Heart left ventricle (tissue), 16 donors: ENCODE measurements at places on chromosomes 2 and 18. TPM values are rescaled to one million over a fixed set of nuclear protein-coding genes. Genes with fewer than 3 reads are reported as not detected.

- no peak for DNase-seq
Measured at GRCh38 chr18:50405582-50406271, 30.9 kb downstream of the SKA1 start.

DNA sequence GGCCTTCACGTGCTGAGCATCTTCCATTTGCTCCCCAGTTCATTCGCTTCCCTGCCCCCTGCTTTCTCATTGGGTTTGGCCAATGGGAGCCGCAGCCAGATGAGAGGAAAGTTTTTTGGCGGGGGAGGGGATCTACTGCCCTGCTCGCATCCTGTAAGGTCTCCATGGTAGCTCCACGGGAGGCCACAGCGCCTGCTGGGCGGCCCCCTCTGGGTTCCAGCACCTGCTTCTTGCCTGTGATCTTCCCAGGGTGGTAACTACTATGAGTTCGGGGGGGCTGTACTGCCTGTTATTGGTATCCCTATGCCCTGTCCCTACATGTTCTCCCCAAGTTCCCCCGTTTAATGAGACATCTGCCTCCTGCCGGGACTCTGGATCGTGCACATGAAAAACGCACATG, 57.2 kb downstream of the INPP5D start:
- no peak for DNase-seq

Gene GAL3ST2
- not detected for total RNA-seq

GRCh38 chr2:6823111-6823510, 42.6 kb downstream of the CMPK2 start:
- no peak for DNase-seq

Gene CXCR4
- 2.0 TPM for total RNA-seq

GRCh38 chr2:191854382-191855372, 7.8 kb upstream of the CAVIN2 start:
- no peak for DNase-seq

DNA sequence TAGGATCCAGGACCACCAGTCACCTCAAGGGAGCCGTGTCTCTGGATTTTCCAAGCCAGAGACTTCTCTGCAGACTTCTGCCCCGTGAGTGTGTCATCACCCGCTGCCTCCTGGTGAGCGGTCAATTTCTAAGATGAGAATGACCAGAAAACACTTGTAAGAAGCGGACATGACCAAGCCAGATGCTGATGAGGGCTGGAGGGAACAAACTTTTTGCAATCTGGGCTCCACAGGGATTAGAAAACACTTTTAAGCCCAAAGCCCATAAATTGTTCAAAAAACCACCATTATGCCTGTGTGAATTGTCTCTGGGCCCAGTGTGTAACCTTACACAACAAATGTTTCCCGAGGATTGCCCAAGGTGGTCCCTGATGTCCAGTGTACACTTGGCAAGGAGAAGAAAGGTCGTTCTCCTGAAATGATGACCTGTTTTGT, 5.3 kb upstream of the NPPC start:
- peak; percentile 44 for DNase-seq

- DNase-seq: no peak
Measured at GRCh38 chr2:216768908-216769411, 73.6 kb upstream of the IGFBP5 start.

DNA sequence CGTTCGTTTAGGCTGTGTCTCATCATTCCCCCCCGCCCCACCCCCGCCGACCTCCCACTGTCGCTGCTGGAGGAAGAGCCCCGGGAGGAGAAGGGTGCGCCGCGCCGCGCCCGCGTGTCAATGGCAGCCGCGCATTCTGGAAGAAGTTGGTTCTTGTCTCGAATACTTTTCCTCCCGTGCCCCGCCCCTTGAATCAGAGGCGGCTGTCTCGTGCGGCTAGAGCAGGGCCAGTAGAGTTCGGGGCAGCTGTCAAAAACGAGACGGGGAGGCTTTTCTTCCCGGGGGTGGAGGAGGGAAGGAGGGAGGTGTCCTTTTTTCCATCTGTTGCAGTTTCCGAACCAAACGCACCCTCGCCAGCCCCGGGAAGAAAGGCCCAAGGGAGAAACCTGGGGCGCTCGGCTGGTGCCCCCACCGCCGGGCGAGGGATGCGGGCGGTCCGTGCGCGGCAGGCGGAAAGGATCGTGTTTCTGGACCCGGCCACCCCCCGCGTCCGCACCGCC, 410 bp upstream of the TGIF1 start:
- DNase-seq: peak; percentile 90

DNA sequence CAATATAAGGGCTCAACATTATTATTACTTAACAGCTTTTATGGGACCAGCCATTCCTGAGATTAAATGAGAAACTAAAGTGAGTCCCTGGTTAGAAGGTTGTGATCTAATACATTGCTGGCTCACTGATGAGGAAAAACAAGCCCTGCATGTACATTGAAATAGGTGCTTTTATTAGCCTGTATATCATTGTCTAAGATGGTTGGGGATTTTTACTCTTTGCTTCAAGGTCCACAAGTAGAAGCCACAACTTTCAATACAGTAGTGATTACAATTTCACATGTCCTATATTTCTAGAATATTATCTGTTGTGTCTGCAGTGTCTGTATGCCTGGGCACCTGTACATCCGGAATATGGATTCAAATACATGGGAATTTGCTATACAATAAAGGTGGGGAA, 104.1 kb upstream of the FZD5 start:
- no peak for DNase-seq

Gene DYNAP
- total RNA-seq: not detected

DNA sequence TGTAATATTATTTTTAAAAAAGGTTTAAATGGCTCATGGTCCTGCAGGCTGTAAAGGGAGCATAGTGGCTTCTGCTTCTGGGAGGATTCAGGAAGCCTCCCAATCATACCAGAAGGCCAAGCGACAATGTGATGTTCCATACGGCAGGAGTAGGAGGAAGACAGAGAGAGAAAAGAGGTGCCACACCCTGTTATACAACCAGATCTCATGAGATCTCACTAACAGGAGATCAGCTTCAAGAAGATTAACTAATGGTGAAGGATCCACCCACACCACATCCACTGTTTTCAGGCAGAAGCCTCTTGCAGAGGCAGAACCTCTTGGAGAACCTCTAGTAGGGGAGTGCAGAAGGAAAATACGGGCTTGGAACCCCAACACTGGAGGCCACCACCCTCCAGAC, 103.9 kb upstream of the TEKT4 start:
- DNase-seq: no peak
